Stimulated activated CD8-positive, alpha-beta memory T cell treated with anti-CD3 and anti-CD28 coated beads, Interleukin-4, amount 100 ng/mL, for 4 hours (primary cell): ENCODE measurements at places on chromosomes 4 and X.

DNA sequence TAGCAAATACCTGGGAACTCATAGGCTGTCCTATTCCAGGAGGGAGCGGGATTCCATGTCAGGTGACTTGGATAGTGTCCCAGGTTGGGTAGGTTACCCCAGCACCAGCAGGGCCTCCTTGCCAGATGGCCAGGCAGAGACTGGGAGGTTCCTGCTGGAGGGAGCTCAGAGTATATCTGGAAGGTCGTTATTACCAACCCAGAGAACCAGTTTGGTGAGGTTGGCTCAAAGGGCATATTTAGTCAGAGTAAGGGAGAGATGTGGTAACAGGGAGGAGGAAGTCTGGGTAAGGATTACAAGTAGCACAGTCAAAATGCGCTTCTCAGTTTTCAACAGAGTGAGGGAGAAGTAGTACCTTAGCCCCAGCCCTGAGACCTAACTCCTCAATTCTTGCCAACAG is 53.3 kb upstream of the LNX1 start:
- no peak for DNase-seq

GRCh38 chr4:174408841-174409552 is 113.3 kb downstream of the HPGD start:
- DNase-seq = no peak

GRCh38 chrX:148024425-148025148 is 43.5 kb downstream of the FMR1NB start:
- no peak for DNase-seq

DNA sequence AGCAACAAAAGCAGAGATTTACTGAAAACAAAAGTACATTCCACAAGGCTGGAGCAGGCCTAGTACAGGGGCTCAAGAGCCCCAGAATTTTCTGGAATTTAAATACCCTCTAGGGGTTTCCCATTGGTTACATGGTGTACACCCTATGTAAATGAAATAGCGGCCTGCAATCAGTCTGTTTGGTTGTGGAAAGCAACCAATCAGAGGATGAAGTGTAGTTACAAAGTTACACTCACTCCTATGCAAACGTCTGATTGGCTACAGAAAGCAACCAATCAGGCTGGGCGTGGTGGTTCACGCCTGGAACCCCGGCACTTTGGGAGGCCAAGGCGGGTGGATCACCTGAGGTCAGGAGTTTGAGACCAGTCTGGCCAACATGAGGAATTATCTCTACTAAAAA is 13.8 kb upstream of the TXLNG start:
- no peak for DNase-seq

DNA sequence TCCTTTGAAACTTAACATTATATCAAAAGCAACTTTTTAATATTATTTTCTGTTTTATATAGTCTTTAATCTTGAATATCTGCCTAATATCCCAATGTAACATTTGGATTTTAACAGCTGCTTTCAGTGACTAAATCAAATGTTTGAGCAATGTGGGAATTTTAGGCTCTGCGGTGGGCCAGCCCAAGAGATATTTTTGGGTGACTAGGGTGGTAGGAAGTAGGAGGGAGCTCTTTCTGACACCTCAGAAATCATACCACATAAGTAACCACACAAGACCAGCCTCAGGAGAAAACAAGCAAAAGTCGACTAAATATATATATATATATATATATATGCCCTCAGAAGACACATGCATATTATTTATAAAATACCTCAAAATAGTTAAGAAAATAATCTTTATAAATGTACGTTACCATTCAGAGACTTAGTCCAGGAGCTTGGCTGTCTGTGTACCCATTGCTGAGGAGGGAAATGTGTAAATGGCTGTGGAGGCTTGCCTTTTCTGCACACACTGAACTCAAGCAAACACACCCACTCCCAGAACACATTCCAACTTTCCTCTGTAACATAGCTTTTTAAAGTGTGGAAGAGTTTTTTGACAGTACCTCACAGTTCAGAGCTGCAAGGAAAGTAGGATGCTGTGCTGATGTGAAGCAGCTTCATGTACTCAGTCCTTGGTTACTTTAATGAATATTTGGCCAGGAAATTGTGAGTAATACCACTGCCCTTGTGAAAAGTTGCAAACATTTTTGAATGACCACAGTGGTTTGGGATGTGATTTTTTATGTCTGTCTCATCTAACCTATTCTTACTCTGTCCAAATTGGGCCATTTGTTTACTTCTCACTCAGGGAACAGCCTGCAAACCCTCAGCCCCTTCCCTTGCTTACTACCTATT is at the start of gene RTL3:
Gene RTL3, minus strand, starts transcription at position 484 of the 900 bp plus-strand sequence. CDS start 908 bp downstream, outside the sequence.
- no peak for DNase-seq

GRCh38 chrX:24426340-24426913 is 38.7 kb upstream of the PDK3 start:
- no peak for DNase-seq

DNA sequence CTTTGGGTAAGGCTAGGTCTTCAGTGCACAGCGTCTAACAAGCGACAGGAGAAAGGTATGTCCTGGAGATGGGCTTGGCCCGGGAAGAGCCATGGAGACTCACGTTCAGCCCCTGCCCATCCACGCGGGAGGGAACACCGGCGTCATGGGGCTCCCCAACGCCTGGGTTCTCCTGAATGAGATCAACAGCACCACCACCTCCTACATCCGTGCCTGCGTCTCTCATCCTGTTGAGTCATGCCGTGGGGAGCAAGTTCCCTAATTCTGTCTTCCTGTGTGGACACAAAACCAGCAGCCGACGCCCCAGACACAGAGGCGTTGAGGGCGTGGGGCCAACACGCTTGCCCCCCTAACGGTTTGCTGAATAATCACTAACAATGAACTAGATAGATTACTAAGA is 20.1 kb upstream of the IL3RA start:
- DNase-seq = no peak

- no peak for DNase-seq
These were observed at the start of gene TMEM156 for GRCh38 chr4:39032218-39033085. Gene TMEM156, minus strand, starts transcription at chr4:39032409. Its CDS starts 96 bp downstream, at chr4:39032313.

DNA sequence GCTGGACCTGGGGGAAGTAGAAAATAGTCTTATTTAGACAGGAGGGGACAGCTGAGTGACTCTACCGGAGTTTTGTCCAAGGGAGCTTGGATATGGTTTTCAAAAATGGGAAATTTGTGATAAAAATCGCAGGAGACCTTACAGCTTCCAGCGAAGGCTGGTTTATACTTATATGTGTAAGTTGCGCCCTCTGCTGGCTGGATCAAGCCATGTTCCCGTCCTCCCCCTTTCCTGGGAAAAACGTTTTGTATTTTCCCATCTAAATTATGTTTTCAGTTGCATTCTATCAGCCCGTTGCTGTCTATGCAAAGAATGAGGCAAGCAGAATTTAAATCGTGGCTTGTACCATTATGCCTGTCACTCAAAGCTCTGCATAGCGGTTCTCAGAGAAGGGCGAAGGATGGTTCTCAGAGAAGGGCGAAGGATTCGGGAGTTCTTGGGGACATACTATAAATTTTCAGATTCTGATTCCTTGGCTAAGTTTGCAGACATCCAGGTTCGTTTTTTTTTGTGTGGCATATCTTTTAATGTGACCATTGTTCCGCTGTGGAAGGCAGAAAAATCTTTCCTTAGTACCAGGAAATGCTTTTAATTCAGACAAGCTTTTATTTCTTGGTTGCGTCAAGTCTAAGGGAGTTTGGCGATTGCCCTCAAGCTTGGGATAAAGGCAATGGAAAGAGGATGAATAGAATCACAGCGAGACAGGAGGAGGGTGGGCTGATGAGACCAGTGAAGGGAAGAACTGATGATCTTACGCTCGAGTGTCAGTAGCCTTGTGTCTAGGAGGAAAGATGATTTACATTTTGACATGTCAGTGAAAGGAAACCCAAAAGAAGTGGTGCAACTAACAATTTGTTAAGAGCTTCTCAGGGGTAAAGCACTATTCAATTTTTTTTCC is 128.5 kb upstream of the ARX start:
- DNase-seq = no peak

GRCh38 chr4:4829837-4830236 is 29.6 kb upstream of the MSX1 start:
- no peak for DNase-seq

DNA sequence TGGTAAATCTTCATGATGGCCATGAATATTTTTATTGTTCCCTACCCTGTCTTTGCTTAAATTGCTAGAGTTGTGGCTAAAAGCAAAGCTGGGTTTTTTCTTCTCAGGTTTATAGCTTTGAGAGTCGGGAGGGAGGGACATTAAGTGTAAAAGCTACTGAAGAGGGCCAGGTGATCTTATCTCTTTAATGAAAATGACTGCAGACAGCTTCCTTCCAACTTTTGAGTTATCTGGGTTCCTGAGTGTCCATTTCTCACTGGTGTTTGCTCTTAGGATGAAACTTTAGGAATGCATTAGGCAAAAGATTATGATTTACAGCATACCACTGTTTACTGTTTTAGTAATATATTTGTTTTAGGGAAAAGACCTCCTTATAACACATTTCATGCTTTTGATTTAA is 187.7 kb downstream of the SHROOM3 start:
- DNase-seq = no peak

- DNase-seq = no peak
These were observed 30.4 kb downstream of the FAM13A start for GRCh38 chr4:89026542-89026941.

DNA sequence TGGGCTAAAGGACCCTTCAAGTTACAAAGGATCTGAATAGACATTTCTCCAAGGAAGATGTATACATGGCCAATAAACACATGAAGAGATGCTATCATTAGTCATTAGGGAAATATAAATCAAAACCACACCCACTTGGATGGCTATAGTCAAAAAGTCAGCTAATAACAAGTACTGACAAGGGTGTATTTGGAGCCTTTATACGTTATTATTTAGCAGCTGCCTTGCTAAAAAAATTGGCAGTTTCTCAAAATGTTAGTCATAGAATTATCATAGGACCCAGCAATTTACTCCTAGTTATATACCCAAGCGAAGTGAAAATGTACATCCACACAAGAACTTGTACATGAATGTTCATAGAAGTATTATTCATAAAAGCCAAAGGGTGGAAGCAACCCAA is 112.7 kb upstream of the DUSP21 start:
- no peak for DNase-seq

DNA sequence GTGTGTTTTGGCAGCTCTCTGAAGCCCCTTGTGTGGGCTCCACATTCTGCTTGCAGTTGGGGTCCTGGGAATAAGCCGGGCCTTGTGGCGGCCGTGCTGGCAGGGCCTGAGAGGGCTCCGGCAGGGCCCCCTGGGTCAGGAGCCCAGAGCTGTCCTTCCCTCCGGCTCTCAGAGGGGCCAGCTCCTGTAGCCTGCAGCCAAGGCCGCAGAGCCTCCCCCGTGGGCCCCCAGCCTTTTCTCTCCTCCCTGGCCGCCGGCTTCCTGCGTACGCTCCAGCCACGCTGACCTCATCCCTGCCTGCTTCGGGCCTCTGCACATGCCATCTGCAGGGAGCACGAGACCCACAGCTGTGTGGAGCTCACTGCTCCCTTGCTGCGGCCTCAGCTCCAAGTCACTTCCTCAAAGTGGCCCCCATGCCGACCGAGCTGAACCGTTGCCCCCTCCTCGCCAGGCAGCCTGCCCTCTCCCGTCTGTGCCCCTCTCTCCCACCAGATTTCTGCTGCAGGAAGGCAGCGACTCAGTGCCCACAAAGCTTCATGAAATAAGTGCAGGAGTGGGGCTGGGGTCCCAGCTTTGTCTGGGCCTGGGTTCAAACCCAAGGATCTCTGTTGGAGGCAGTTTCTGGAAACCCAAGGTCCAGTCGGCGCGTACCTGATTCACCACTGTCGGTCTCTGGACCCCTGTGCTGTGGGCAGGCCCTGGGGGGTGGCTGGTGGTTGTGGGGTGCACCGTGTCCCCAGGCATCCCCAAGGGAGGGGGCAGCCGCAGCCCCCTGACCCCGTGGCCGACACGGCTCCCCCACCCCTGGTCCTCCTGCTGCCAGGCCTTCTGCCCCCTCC is 57.1 kb upstream of the NKX1-1 start:
- no peak for DNase-seq

GRCh38 chr4:83369831-83370639 is 35.4 kb upstream of the HPSE start:
- no peak for DNase-seq

DNA sequence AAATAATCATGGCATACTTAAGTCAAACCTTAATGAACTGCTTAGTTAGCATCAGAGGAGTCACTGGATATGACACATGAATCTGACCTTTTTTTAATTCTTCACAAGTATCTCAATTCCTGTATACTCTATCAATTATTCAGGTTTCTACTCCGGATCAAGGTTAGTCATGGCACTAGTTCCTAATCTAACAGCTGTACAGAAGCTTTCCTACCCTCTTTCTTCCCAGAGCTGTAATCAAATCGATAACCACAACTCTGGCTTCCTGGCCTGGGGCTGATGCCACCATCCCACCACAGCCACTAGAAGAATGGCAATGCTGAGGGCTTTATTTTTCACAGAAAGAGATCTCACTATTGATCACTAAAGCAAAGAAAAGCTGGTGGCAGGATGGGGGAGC is 718.5 kb downstream of the SMARCA1 start:
- no peak for DNase-seq

DNA sequence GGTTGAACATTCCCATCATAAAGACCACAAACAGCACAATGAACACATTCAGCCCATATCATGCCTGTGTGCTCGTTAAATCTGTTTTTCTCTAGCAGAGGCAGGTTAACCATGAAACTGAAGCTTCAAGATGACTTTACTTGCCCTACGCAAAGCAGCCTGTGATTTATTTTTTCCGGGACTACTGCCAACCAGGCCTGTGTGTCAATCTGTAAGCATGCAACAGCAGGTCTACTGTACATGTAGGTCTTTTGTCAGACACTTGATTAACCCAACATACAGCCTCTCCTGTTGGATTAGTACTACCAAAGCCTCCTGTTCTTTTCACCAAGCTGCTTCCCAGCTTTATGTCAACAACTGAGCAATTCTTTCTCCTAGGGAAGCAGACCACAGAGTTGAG is 85.5 kb upstream of the ACSL1 start:
- no peak for DNase-seq

GRCh38 chr4:88738180-88738579 is 40.6 kb upstream of the NAP1L5 start:
- DNase-seq = no peak

DNA sequence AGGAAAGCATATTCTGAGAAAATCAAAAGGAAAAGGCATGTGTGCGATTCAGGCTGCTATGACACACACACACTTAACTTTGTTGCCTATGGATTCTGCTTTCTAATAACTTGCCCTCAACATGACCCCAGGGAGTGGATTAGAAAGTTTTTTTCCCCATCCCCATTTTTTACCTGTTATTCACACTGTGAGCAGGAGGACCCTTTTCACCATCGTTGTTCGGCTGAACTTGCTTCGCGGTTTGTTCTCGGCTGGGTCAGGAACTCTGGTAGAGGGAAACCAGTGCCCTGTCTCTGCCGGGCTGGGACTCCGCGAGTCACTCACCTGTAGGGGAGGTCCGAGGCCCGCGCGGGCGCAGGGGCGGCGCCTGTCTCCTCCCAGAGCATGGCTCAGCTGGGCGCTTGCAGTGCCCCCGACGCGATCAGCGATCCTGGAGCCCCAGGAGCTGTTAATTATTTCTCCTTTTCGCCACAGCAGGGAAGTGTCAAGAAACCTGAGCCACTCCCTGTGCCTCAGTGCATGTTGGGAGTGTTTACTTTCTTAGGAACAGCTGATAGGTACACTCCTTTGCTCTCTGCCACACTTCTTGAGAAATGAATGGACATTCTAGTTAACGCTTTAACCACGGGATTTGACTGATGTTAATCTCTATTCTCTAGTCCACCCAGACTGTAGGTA is at the start of gene RASSF6:
Gene RASSF6, minus strand, starts transcription at position 322 of the 678 bp plus-strand sequence. CDS start 8,641 bp downstream, outside the sequence.
- no peak for DNase-seq

- no peak for DNase-seq
These were observed 51.8 kb downstream of the TASL start for GRCh38 chrX:30525732-30526131.

GRCh38 chr4:23930750-23931488 is 41.1 kb upstream of the PPARGC1A start:
- DNase-seq = no peak
